ENCODE measurements at places on chromosomes 6 and 20.

DNA sequence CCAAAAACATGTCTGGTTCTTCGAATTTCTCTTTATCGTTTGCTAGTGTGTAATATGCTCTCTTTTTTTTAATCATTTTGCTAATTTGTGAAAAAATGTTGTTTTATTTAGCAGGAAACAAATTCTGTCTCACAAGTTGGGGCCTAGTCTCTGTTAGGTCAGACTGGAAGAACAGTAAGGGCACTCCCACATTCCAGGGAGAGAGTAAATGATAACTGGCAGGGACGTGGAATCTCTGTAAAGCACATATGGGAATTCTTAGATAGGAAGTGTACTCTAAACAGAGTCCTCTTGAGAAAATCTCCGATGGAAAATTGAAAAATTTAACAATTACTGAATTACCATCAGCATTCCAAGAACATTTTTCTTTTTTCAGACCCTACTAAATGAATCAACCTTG lies 16.4 kb upstream of the CCDC28A start:
- no peak for DNase-seq

DNA sequence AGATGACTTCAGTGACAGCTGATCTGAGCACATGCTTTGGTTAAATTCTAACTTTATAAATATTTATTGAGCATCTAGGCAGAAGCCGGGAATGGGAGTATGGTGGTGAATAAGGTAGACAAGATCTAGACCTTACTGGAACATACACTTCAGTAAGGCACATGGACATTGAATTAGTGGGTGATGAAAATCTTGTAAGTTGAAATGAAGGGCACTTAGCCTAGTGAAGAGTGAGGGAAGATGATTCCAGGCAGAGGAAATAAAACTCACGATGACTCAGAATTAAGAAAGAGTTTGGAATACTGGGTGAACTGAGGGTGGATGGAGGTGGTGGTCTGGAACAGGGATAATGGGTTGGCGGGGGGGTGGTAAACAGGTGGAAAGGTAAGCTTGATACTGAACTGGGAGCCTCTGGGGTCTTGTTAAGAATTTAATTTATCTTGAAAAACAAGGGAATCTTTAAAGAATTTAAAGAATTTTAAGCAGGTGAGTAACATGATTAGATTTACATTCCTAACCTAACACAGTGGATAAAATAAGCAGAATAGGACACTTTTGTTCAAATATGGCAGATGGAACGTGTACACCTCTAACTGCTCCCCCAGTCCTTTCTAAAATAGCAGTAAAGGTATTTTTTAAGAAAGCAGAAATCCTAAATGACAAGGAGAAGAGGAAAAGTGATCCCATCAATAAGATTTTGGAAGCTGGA lies 75.2 kb upstream of the ARHGAP18 start:
- DNase-seq = no peak

GRCh38 chr6:73340048-73340447 lies 14.0 kb downstream of the DPPA5 start:
- DNase-seq = no peak

GRCh38 chr6:27096834-27097511 lies 150.5 kb upstream of the PRSS16 start:
- DNase-seq = peak; percentile 43

DNA sequence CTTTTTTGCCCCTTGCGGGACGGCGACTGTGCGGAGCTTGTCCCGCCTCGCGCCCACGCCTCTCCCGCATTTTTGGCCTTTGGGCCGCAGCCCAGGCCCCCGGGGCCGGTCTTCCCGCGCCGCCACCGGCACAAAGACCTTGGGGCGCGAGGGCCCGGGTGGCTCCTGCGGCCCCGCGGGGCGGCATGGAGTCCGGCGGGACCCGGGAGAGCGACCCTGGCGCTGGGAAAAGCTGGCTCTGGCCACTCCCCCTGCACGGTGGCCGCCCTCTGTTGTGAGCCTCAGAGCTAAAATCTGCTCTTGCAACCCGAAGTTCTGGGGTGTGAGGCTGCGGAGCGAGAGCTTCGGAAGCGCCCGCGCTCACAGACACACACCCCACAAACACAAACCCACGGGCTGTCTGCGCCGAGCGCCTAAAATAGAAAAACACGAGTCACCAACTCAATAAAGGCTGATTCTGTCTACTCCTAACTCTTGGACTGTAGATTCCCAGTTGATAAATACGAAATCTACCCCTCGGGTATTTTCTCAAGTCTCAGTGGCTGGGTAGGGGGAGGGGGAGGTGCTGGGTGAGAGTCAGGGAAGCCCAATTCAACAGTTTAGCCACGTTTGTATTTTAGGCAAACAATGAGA lies 496 bp upstream of the BEND3 start:
- peak; percentile 12 for DNase-seq

GRCh38 chr6:159682295-159682694 lies 10.7 kb downstream of the SOD2 start:
- DNase-seq = peak; percentile 49

- no peak for DNase-seq
Observed at GRCh38 chr6:110653381-110653780, 161.9 kb downstream of the CDK19 start.

GRCh38 chr20:49877386-49877921 lies 37.9 kb downstream of the SPATA2 start:
- DNase-seq = no peak

DNA sequence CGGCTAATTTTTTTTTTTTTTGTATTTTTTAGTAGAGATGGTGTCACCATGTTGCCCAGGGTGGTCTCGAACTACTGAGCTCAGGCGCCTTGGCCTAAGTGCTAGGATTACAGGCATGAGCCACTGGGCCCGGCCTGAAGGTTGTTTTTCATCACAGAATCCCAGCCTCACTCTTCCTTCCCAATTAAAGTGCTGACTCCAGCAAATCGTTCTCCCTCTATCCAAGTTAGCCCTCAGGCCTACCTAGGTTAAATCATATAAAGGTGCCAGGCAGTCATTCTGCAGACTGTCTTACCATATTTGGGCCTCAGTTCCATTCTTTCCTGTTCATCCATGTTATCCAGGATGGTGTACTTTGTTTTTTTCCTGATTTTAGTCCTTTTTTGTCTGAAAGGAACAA lies 56.4 kb downstream of the ALDH5A1 start:
- no peak for DNase-seq

- DNase-seq = no peak
Observed at GRCh38 chr6:116040993-116041392, 19.7 kb downstream of the FRK start.

- no peak for DNase-seq
Observed at GRCh38 chr20:47133809-47134456, 222.6 kb downstream of the ZMYND8 start.

DNA sequence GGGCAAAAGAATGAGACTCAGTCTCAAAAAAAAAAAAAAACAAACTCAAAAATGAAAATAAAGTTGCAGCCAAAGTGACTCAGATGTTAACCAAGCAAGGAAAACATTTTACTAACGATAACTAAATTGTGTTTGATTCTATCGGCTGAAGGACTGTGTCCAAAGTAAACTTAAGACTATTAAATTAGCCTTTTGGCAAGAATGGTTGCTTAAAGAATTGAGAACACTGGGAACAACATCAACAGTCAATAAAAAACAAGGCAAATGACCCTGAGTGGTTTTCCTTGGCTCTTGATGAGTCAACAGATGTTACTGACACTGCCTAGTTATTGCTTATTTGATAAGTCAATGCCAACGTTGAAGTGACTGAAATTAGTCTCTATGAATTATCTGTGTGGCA lies 36.7 kb downstream of the POU3F2 start:
- no peak for DNase-seq

DNA sequence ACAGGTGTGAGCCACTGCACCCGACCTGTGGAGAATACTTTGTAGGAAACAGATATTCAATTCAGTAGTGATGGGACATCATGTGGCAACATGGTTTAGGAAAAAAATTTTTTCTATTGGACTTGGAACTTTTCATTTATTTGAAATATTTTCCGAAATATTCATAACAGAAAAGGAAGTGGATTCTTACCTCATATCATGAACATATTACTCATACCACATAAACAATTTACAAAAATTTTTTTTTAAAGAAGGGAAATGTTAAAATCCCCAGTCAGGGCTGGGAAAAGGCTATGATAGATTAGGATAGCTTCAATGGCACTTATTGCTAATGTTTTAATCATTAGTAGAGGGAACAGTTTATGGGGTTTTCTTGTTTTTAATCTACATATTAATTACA lies 6.8 kb upstream of the ALDH8A1 start:
- peak; percentile 12 for DNase-seq

DNA sequence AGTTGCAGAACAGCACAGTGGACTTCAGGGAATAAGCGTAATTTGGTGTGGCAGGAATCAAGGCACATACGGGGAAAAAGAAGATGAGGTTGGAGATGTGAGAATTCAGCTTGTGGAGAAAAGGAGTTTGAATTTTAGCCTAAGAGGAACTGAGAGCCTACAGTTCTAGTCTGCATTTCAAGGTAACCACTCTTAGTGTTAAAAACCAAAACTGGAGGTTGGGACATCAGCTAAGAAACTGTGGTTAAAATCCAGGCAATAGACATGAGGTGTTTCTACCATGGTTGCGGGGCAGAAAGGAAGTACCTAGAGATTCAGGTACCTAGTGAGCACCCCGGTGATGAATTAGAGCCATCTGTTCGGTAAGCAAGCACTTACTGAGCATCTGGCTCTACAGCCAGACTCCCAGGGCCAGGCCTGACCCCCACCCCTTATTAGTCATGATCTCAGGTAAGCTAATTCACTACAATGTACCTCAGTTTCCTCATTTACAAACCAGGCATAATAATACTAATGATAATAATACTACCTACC lies 44.4 kb downstream of the FAXC start:
- DNase-seq = no peak

DNA sequence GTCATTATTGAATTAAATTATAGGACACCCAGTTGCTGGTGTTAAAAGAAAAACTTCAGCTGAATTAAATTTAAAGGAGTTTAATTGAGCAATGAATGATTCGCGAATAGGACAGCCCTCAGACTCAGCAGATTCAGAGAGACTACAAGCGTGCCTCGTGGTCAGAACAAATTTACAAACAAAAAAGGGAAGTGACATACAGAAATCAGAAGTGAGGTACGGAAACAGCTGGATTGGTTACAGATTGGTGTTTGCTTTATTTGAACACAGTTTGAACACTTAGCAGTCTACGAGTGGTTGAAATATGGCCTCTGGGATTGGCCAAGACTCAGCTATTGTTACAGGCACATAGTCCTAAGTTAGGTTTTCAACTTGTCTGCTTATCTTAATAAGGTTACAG lies 25.8 kb upstream of the TNFRSF21 start:
- DNase-seq = peak; percentile 82

DNA sequence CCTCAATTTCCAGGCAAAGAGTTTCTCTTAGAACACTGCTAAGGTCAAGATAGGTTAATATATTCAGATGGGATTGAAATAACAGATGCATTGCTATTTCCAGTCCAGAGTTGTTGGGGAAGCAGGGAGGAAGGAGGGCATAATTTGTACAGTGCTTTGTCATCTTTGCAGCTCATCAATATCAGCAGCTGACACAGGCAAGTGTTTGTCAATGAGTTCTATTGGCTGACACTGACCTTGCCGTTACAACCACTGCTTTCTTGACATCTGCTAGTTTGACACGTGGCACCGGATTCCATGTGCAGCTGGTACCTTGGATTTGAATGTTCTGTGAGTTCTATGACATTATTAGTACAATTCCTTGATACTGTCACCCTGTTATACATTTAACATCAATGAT lies 28.0 kb upstream of the MLIP start:
- no peak for DNase-seq

DNA sequence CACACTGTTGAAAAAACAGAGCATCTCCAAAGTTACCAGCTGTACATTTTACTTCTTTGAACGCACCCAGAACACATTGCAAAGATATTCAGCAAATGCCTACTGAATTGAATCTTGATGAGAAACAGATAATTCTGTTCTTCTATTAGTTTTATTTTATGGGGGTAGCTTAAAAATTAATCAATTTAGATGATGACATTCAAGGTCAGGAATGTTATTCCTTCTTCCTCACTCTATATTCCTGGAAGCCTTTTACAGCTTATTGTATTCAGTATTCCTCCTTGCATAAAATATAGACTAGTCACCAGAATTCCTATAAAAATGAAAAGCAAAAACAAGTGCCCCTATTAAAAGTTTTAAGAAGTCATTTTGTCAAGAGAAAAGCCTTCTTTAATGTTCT lies 21.4 kb upstream of the GMDS start:
- no peak for DNase-seq

GRCh38 chr20:59078231-59078630 lies 35.6 kb upstream of the PRELID3B start:
- DNase-seq = peak; percentile 49

DNA sequence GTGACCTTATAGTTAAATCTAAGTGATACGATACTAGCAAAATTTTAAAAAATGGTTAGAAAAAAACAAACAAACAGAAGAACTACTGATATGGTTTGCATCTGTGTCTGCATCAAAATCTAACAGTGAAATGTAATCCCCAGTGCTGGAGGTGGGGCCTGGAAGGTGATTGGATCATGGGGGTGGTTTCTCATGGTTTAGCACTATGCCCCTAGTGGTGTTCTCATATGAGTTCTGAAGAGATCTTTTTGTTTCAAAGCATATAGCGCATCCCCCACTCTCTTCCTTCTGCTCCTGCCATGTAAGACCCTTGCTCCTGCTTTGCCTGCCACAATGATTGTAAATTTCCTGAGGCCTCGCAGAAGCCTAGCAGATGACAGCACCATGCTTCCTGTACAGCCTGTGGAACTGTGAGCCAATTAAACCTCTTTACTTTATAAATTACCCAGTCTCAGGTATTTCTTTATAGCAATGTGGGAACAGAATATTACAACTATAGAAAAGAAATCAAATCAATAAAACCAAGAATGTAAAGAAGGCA lies 5.4 kb downstream of the FBXL4 start:
- no peak for DNase-seq

- peak; percentile 59 for DNase-seq
Observed at GRCh38 chr20:49808753-49809152, 3.9 kb upstream of the SLC9A8 start.

GRCh38 chr6:109701774-109702173 lies 10.7 kb downstream of the FIG4 start:
- DNase-seq = peak; percentile 89

GRCh38 chr6:92111386-92111785 lies 1308.0 kb downstream of the EPHA7 start:
- DNase-seq = peak; percentile 50

GRCh38 chr6:139308286-139308916 lies 16.6 kb upstream of the TXLNB start:
- DNase-seq = peak; percentile 80

DNA sequence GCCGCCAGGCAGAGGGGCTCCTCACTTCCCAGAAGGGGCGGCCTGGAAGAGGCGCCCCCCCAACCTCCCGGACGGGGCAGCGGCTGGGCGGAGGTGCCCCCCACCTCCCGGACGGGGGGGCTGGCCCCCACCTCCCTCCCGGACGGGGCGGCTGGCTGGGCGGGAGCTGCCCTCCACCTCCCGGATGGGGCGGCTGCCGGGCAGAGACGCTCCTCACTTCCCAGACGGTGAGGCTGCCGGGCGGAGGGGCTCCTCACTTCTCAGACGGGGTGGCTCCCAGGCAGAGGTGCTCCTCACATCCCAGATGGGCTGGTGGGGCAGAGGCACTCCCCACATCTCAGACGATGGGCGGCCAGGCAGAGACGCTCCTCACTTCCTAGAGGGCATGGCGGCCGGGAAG lies 389.7 kb upstream of the EYS start:
- DNase-seq = no peak

Measured in suppressor macrophage treated with lipopolysaccharide for 4 hours (primary cell).